ENCODE measurements at places on chromosomes 11 and 22. TPM values are rescaled to one million over a fixed set of nuclear protein-coding genes. Genes with fewer than 3 reads are reported as not detected.

The HEPN1 gene
- polyA plus RNA-seq: not detected

- DNase-seq: no peak
Measured at GRCh38 chr22:24845041-24845898, 39.3 kb downstream of the SGSM1 start.

The SCUBE1 gene
- 0.31 TPM for polyA plus RNA-seq

- no peak for DNase-seq
Measured at GRCh38 chr22:32338757-32339156, 18.9 kb upstream of the RFPL3 start.

DNA sequence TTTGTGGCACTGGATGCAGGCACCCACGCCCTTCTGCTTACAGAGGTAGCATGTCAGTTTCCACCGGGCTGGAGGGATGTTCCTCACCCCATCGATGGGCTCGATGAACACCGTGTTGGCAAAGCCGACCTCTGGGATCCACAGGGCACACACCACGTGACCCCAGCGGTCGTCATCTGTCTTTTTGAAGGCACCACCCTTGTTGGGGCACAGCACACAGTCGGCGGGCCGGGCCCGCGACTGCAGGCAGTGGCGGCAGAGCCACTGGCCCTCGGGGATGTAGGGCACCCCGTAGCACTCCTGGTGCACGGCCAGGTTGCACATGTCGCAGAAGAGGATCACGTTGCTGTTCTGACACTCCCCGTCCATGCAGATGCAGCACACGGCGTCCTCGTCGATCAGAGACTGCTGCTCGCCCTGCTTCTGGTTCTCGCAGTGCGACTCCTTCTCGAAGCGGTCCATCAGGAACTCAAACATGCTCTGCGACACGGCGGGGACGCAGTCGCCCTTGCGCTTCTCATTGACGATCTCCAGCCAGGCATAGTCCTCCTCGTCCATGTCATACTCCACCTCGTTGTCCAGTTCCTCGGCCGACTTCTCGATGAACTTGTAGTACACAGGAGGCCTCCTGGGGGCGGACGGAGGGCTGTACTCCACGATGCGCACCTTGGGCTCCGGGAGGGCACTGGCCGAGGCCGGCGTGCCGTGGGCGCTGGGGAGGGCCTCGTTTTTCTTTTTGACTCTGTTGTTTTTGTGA lies 4.2 kb downstream of the BRD1 start:
- no peak for DNase-seq

DNA sequence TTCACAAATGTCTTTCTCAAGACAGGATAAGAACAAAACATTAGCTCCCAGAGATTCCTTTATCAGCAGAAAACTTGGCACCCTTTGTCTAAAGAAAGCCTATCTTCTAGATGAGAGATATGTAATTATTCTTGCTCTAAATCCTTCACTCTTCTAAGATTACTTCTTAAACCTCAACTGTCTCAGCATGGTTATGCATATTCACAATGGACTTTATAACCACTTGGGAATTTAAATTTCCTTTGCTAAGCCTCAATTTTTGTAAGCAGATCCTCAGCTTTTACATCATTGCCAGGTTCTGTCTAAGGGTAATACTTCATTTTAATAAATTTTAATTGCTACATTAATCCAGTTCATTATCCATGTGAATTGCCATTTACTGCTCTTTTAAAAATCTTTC lies 433.6 kb upstream of the DDI1 start:
- DNase-seq: no peak

Measured in stomach (tissue), 19 donors.